ENCODE measurements at places on chromosomes 6 and 20.
A peak's percentile ranks its signal among the peaks of the same experiment; 100 is the strongest.

GRCh38 chr6:108437821-108438220 lies 122.9 kb upstream of the FOXO3 start:
- DNase-seq: no peak

DNA sequence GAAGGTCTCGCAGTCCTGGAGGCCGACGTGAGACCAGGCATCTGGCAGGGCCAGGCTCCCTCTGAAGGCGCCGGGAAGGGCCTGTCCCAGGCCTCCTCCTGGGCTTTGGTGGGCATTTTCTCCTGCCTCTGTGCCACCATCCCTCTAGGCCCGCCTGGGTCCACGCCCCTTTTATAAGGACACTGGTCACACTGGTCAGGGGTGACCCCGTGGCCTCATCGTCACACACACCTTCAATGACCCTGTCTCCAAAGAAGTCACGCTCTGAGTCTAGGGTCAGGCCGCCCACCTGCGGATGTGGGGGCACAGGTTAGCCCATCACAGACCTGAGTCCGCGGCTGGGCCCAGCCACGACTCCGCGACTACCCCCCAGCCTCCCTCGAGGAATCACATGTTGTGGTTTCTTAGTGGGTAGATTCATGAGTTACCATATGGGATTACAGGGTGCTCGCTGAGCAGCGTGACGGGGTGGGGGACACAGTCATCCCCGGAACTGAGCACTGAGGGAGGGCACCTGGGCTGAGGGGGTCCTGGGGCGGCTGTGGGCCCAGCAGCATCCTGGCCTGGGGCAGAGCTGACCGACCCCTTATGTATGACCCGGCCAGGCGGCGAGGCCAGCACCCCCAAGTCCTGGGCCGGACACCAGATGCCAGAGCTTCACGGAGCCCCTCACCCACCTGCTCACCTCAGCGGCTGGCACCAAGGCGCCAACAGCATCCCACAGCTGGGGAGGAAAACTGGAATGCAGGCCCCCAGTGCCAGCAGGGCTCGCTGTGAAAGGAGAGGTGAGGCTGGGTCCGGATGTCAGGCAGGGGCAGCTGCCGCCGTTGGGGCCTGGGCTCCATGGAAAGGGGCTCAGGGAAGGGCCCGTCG lies 115.9 kb downstream of the DLL1 start:
- no peak for DNase-seq

DNA sequence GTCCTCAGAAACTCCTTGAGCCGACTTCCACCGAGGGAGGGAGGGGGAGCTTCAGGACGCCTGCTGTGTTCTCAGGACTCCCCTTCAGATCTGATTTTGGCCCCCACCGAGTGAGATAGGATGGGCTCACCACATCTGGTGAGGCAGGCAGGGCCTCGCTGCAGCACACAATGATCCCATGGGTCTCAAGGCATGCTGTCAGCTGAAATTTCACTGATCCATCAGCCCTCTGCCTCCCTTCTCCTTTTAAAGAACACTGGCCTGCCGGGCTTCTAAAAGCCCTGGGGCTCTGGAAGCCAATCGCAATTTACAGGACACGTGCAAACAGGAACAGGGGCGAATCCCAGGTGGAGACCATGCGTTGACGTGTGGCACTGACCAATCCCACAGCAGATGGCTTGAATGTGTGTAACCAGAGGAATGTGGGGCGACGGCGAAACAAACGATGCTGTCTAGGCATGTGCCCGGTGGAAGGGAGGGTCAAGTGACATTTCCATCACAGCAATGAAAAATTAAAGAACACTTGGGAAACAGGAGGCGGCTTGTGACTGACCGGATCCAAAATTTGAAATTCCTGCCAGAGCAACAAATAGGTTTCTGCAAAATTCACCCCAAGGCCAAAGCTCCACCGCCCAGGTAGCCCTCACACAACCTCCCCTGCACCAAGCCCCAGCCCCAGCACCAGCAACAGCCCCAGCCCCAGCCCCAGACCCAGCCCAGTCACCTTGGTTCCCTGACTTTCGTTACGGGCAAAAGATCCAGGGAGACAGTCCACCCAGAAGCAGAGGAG lies 167.1 kb upstream of the ZNF337 start:
- no peak for DNase-seq

DNA sequence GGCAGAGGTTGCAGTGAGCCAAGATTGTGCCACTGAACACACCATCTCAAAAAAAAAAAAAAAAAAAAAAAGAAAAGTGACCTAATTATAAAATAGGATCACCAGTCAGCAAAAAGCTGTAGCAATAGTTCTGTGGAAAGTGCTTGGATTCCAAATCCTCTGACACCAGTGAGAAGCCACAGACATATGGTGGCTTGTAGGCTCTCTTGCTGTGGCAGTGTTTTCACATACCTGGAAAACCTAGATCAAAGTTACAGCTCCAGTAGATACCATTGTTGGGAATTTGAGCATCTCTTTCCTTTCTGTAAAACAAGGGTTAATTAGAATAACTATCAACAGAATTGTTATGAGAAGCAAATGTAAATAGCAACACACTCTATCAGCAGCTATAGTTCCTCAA lies 4.1 kb downstream of the CCDC170 start:
- no peak for DNase-seq

- DNase-seq: no peak
These were observed 346.5 kb upstream of the PLCB4 start for GRCh38 chr20:8722277-8722928.

GRCh38 chr6:90136176-90136575 lies 160.5 kb downstream of the BACH2 start:
- DNase-seq: no peak

DNA sequence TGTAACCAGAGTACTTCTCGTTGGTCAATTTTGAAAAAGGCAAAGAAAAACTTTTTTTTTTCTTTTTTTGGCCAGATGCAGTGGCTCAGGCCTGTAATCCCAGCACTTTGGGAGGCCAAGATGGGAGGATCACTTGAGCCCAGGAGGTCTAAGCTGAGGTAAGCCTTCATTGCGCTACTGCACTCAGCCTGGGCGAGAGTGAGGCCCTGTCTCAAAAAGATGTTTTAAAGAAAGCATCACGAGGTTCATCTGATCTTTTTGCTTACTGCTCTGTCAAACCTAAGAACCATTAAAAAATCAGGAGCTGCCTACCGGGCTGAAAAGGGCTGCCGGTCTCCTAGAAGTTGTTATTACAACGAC lies 607 bp downstream of the LYRM2 start:
- DNase-seq: no peak

GRCh38 chr6:159833556-159833955 lies 33.5 kb downstream of the PNLDC1 start:
- no peak for DNase-seq

DNA sequence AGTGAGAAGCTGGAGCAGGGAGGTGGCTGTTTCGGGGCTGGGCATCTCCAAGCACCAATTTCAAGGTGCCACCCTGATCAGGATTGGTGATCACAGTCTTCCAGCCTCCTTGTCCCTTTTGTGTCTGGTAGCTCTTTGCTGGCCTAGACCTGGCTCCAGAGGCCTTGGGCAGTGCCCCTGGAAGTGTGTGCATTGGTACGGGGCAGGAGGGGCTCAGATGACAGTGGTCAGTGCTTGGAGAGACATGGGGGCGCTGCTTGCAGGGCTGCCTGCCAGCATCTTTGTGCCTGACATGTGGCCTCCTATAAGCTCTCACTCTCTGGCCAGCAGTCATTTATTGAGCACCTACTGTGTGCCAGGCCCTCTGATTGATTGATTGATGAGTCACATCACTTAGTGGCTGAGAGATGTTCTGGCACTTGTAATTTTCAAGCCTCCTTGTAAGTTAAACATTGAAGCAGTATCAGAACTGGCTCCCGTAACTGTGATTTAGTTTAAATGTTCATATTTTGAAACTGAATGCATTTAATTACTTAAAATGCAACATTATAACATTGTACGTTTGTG lies 61.7 kb downstream of the BCAS4 start:
- DNase-seq: no peak

DNA sequence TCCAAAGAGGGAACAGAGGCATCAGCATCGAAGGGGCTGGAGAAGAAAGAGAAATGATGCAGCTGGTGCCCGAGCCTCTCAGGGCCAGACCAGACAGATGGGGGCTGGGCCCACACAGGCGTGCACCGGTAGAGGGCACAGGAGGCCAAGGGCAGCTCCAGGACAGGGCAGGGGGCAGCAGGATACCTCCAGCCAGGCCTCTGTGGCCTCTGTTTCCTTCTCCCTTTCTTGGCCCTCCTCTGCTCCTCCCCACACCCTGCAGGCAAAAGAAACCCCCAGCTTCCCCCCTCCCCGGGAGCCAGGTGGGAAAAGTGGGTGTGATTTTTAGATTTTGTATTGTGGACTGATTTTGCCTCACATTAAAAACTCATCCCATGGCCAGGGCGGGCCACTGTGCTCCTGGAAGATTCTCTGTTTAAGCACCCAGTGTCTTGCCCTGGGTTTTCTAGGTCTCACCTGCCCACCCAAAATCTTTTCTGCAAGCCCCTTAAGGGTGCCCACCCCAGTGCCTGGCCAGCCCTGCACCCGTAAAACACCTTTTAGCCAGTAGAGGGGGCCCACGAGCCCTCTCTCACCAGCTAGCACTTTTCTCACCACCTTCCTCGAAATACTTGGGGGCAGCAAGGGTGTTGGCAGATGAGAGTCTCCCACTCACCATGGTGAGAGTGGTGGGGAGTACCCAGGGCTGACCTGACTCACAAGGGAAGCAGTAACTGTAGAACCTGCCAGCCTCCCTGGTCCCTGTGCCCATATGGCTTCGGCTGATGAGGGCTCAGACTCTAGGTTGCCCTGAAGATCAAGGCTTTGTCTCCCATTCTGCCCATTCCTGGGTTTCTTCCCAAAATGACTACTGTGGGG lies 35.7 kb upstream of the ID1 start:
- DNase-seq: peak; percentile 49

- no peak for DNase-seq
These were observed 86.4 kb downstream of the FKBP5 start for GRCh38 chr6:35602133-35602946.

- no peak for DNase-seq
These were observed 88.6 kb downstream of the SIM1 start for GRCh38 chr6:100376103-100376502.

DNA sequence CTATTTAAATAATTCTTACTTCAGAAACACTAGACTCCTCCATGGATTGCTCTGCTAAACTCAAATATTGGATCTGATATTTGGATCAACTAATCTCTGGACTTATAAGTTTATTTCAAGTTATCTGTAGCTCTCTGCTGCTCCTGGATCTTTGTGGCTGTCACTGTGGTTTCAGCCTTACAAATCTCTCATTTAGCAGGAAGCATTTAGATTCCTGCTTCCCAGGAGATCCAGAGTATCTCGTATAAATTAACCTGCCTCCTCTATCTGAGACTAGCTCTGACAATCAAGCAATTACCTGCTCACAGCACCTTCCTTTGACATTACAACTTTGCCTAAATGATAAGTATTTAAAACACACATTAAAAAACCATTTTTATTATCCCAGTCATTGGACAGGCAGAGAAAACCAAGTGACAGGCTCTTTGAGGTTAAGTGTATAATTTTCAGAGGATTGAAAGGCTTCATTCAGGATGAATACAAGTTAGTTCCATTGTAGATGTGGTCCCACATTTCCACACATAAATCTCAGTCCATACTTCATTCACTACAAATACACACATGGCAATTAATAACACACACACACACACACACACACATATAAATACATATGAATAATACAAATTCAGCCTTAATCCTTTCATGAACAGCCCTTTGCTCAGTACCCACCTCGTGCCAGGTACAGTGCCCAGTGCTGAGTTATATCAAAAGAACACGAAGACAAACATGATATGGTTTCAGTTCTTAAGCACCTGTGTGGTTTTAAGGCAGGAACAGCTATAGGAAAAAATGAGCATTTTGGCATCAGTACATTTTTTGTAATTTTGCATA lies 55.5 kb upstream of the PLCB1 start:
- DNase-seq: no peak

DNA sequence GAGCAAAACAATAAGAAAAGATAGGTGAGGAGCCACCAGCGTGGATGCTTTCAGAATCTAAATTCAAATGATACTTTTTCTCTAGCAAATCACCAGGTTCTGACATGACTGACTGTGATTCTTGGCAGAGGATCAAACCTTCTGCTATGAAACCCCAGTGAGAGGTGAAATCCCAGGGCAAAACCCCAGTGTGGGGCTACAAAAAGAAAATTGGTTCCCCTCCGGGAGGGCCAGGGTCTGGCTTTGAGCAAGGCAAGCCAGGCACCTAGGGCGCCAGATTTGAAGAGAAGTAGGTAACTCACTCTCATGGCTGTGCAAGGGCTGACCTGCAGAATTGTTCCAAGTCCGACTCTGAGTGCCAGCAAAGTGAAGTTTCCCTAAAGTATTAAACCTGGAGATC lies 20.2 kb upstream of the RALGAPA2 start:
- DNase-seq: no peak

GRCh38 chr20:7665376-7665775 lies 274.9 kb downstream of the HAO1 start:
- no peak for DNase-seq

DNA sequence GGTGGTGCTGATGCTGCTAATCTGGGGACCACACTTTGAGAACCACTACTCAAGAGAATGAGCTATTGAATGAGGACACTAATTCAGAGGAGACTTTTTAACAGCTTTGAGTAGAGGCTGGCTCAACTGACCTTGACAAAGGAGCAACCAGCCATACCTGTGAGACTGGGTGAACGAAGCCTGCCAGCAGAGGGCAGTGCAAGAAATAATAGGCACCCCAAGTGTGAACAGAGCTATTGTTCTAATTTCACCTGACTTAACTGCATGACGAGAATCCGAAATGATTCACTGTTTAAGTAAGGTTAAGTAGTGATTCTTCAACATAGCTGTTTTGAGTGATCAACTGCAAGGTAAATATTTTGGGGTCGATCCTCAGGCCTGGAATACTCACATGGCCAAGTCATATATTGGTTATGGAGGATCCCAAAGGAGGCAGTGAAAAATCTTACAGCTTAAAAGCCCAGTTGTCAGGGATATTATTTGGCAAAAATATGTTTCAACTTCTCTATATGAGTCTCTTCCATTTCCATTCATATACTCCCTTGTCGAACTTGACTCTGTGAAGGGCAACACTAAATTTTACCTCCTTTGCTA lies 550.5 kb upstream of the MARCKS start:
- no peak for DNase-seq

DNA sequence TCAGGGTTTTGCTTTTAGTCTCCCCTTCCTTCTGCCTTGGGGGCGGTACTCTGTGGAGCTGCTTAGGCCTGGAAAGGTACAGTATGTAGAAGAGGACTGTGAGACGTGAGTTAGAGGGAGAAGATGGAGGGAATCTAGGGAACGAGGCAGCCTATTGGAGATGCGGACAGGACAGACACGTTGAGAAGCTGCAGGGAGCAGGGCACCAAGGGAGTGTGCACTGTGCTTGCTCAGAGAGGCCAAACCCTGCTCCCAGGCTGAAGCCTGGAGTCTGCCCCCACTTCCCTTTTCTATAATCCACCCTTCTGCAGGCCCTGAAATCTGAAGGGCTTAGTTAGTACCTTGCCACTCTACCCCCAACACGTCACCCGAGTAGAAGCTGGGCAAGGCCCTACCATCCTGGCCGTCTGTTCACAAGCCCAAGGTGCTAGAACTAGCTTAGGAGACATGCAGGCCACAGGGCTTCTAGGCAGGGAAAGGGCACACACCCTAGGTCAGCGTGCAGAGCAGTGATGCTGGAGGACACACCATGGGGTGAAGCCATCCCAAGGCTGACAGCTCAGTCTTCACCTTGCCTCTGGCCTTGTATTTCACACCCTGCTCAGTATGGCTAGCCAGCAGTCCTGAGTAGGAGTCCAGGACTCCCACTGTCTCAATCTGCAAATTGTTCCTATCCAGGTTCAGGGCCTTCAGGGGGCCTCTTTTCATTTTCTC lies 6.9 kb downstream of the TP53INP2 start:
- no peak for DNase-seq
